GOT3 (cell line): ENCODE measurements at places on chromosomes 12 and 14.

DNA sequence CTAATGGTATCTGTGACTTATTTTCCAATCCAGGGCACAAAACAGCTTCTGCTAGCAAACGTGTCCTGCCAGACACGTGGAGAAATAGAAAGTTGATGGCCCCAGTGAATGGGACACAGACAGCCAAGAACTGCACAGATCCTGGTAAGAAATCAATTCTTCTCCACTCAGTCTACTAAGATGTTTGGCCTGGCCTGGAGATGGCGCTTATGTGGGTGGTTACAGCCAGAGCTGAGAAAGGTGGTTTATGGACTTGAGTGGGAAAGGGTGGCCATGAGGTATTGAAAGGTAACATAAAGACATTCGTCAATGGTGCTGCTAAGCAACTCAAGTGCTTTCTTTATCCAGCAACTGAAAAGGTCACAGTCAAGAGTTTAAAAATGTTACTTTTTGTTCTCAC, 2.9 kb downstream of the SLC24A4 start:
- no peak for DNase-seq

DNA sequence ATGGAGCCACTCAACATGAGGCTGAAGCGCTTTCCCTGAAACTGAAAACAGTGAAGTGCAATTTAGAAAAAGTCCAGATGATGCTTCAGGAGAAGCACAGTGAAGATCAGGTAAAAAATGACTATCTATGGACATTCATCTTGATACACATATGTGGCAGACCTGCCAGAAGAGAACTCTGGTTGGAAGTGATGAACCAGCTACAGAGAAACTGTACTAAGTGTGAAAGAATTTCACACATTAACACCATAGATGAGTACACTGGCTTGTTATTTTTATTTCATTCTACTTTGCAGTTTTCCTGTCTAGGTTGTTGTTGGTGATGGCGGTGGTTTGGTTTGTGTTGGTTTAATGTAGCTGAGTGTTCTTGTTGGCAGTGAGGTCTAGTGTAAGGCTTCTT, 174.7 kb downstream of the ESR2 start:
- no peak for DNase-seq

DNA sequence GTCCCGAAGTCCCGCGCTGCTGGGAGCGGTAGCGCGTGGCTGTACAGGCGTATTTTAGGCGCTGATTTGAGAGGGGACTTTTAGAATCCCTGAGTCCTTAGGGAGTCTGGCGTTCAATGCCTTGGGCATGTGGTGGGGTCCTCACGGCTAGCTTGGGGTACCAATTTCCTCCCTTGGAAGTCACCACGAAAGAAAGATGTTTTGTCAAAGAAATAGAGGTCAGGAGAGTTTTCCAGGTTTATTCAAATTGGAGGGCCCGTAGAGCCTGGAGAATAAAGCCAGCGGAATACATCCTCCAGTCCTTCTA, 63.9 kb downstream of the KLHL28 start:
- DNase-seq: no peak

GRCh38 chr12:109088818-109089217, 4.5 kb downstream of the ALKBH2 start:
- DNase-seq: no peak

DNA sequence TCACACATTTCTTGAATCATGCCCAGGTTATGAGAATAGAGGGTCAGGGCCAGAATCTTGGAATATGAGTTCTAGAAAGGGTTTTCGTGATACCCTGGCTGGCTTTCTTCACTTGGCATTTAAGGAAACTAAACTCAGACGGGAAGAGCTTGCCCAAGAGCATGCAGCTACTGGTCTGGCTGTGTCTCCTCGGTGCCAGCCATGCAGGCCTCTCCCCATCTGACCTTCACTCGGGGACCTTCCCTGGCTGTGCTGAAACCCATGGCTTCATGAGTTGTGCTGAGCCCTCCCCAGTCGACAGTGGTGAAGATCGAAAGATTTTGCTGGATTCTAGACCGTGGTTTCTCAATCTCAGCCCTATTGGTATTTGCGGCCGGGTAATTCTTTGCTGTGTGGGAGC, 38.0 kb downstream of the FOXN3 start:
- no peak for DNase-seq

- DNase-seq: no peak
These were observed 364.8 kb downstream of the SNAPC1 start for GRCh38 chr14:62126879-62127478.

DNA sequence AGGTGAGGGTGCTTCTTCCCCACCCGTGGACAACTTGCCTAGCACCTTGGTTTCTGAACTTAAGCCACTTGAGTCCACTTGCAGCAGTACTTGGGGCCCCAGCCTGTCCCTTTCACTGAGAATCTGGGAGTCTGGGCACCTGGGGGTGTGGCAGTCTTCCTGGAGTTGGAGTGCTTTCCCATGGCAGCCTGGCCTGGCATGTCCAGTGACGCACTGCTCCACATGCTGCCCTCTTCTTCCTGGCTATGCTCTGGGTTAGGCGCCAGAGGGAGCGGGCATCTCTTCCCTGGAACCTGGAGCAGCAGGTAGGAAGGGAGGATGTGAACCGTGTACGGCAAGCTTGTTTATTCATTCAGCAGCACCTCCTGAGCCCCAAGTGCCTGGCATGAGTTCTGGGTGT, 76.4 kb downstream of the PAPOLA start:
- DNase-seq: no peak
